ENCODE measurements at places on chromosomes 4 and X.

DNA sequence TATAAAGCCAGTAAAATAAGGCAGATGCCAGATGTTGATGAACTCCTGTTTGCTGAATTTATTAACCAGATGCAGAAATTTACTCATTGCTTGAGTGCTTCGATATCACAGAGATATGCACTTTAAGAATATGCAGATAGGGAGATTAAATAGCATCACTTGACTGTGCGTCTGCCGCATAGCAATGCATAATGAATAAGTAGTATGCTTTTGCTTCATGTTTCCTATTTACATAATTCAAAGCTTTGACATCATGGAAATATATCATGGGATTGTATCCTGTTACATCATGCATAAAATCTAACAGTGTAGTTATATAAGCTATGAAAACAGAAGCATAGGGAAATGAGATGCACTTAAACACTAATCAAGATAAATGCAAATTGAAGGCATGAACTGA lies 45.9 kb downstream of the VEGFC start:
- DNase-seq: no peak

GRCh38 chr4:158010361-158010760 lies 162.5 kb downstream of the GASK1B start:
- DNase-seq: no peak

- peak; percentile 72 for DNase-seq
Observed at GRCh38 chrX:15493118-15493962, at the start of gene PIR. PIR (minus strand) TSS chrX:15493333; CDS start chrX:15491257, 2,076 bp downstream.

DNA sequence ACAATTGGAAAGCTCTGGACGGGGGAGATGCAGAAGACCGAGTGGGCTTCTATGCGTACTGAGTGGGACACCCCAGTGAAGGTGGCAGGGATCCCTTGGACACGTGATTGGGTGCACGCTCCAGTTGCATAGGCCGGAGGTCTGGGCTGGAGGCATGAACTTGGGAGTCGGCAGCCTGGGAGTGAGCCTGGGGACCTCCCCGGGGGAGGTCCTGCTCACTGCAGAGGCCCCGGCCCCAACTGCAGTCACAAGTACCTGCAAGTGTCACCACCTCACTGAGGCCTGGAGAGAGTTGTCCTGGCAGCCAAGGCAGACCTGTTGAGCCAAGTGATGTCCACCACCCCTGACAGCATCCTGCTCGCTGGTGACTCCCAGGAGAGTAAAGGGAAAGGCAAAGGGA lies 49.3 kb upstream of the HMX1 start:
- DNase-seq: no peak

DNA sequence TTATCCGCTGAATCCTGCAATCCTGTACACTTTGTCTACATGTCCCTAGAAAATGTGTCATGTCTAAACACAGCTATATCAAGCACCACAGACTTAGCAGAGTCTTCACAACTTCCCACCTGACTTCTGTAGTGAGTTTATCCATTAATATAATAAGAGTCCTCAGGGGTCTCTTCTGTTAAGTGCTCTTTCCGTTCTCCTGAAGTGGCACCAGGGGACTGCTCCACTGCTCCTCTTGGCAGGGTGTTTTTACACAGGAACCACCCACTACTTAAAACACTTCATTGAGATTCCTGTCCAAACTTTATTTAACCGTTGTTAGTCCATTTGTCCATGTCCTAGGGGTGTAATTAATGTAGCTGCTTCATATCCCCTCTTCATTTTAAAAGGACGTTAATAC lies 1000.4 kb downstream of the STPG2 start:
- DNase-seq: no peak

DNA sequence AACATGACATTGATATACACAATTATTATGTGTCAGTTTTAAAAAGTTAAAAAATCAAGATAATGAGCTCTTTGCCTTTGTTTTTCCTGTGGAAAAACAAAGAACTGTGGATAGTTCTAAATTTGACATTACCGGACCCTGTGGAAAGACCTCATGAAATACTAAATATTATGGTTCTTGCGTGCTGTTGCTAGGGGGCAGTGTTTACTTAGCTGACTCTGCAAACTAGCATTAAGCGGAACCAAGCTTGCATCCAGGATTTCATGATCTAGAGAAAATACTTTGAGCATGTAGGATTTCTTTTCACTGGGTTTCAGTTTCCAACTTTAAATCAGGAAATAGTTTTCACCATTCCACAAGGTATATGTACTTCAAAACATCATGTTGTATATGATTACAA lies 33.6 kb downstream of the CLCN4 start:
- DNase-seq: no peak
